HFFc6 (cell line): ENCODE measurements at places on chromosomes 2 and 18. TPM values are rescaled to one million over a fixed set of nuclear protein-coding genes. Genes with fewer than 3 reads are reported as not detected.

- no peak for DNase-seq
These were observed 54.8 kb downstream of the HS6ST1 start for GRCh38 chr2:128263902-128264331.

DNA sequence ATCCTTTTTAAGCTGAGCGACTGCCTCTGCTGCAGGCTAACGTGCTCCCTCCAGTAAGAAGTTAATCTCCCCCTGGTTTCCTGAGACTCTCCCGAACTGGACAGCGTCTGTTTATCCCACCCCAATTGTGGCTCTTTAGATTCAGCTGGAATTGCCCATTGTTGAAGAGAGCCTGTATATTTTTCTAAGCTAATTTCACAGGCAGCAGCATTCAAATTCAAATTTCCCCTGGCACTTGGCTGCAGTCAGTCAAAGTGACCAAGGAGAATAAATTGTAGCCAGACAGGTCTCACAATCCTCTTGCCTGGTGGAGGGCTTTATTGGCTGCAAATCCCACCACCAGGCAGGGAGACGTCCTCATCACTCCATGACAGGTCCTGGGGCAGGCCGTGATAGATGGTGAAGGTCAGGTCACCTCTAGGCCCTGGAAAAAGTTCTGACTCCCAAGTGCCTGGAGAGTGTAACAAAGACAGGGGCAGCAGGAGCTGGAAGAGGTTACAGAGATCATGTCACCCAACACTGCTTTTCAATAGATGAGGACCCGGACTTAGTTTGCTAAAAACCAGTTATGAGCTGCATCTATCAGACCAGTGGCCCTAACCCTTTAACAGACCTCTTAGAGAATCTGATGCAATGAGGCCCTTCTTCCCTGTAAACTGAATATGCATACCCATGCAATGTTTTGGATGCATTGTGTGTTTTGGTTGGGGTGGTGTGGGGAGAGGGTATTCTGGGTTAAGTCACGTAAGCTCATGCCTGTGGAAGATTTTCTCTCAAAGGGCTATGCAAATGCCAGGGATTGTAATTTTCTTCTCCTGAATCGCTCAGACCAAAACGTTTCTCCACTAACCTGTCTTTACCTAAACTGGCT lies 32.3 kb upstream of the C18orf32 start:
- DNase-seq = no peak

The PJVK gene
- total RNA-seq = 0.66 to 0.87 TPM (median 0.67 TPM) in 3 replicates

The AQP12A gene
- total RNA-seq = not detected in 3 replicates

The ZNF385B gene
- total RNA-seq = 0.32 to 0.66 TPM in 2 of 3 replicates, not detected in the other
